Stimulated activated CD4-positive, alpha-beta T cell treated with anti-CD3 and anti-CD28 coated beads, Interleukin-2, amount 100 ng/mL, for 48 hours (primary cell): ENCODE measurements at places on chromosomes 1 and 21.
A peak's percentile ranks its signal among the peaks of the same experiment; 100 is the strongest.

DNA sequence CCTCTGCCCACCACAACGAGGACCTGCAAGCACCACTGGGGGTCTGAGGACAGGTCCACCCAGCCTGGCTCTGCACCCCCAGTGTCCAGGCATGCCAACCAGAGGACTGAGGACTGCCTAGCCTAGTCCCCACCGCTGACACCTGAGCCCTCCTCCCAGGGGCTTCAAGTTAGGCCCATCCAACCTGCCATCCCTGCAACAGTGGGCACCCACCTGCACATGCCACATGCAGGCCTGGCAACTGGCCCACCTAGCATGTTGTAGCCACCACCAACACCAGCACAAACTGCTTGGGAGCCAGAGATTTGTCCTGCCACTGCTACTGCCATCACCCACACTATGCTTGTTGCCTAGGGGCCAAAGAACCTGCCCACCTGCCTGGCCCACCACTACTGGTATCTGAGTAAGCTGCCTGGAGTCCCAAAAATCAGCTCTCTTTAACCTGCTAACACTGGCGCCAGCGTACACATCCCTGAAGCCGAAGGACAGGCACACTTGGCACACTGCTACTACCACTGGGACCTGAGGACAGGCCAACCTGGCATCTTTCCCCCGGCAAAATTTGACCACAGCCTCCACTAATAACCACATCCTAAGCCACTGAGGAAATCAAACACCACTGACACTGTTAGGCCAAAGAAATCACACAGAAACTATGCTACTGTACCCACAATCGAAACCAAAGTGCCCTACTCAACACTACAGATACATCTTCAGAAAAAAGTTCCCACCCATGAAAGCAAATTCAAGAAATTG is 61.5 kb downstream of the PSMG1 start:
- no peak for DNase-seq

- no peak for DNase-seq
These were observed 27.1 kb upstream of the PDE4B start for GRCh38 chr1:65765631-65766030.

DNA sequence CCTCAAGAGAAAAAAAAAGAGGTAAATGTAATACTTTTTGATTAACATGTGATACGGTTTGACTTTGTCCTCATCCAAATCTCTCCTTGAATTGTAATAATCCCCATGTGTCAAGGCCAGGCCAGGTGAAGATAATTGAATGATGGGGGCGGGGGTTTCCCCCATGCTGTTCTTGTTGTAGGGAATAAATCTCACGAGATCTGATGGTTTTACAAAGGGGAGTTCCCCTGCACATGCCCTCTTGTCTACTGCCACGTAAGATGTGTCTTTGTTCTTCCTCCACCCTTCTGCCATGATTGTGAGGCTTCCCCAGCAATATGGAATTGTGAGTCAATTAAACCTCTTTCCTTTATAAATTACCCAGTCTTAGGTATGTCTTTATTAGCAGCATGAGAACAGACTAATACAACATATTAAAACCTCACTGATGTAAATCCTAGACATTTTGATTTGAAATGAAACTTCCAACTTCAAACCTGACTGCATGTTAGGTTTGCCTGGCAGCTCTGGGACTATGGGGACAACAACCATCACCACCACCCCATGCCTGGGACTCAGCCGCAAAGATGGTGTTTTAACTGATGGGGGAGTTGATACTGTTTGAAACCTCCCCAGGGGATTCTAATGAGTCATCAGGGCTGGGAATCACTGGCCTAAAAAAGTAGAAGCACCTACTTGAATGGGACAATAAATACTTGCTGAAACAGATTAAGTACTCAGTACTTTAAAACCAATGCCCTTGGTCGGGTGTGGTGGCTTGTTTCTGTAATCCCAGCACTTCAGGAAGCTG is 32.8 kb upstream of the BACH1 start:
- peak; percentile 18 for DNase-seq

DNA sequence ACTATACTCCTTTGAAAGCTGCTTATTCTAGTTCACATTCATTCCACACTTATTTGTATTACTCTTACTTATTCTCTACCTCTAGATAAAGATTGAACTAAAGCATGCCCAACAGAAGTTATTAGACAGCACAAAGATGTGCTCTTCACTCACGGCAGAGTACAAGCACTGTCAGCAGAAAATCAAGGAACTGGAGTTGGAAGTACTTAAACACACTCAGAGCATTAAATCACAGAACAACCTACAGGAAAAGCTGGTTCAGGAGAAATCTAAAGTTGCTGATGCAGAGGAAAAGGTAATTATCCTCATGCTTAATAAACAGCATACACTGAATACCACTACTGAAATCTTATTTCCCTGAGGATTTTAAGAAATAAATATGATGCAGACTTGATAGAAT is 81.3 kb upstream of the PPIH start:
- DNase-seq = no peak

- no peak for DNase-seq
These were observed 32.2 kb upstream of the IFNAR2 start for GRCh38 chr21:33197496-33197895.
